ENCODE measurements at places on chromosomes 12 and 14.

DNA sequence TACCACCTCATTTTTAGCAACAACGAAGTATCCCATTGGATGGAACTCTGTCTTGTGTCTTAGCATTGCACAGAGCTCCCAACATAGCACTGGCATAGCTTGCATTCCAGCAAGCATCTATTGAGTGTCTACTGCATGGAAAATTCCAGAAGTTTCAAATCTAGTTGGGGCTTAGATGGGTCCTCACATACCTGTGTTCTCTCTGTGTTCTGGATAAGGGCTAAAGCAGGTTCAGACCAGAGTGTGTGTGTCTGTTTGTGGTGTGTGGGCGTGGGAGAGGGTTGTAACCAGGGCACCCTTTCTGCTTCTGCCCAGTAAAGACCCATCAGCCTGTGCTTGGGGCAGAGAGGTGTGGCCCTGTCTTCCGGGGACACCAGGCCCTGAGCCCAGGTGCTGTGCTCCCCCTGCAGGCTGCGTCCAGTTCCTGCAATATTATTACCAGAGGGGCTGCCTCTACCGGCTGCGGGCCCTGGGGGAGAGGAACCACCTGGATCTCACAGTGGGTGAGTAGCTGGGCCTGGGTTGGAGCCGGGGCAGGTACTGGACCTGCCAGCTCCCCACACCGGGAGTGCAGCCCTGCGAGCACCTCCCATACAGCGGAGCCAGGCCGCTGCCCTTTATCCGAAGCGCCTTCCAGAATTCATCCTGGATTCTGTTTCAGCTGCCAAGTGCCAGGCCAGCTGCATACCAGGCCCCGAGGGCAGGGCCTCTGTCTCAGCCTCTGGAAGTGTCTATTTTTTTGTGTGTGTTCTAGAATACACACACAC lies 20.3 kb downstream of the RHOF start:
- DNase-seq: peak; percentile 84

GRCh38 chr14:65131301-65131701 lies 29.0 kb upstream of the MAX start:
- DNase-seq: no peak

GRCh38 chr12:128789356-128789929 lies 34.3 kb downstream of the SLC15A4 start:
- DNase-seq: no peak

DNA sequence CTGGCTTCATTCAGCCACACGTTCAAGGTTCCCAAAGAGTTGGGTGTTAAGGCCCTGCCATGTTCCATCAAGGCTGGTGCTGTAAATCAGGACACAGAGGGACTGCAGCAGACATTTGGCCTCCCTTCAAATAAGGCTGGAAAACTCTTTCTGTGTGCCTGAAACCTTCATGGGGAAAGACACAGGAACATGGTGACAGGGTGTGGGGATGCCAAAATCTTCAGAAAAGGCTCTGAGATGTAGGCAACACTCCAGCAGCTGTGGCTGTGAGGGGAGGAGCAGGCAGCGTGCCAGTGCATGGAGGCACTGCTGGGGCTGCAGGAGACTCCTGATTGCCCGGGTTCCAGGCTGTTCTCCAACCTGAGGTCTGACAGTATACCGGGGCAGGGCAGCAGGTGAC lies 15.0 kb downstream of the POMT2 start:
- DNase-seq: no peak

DNA sequence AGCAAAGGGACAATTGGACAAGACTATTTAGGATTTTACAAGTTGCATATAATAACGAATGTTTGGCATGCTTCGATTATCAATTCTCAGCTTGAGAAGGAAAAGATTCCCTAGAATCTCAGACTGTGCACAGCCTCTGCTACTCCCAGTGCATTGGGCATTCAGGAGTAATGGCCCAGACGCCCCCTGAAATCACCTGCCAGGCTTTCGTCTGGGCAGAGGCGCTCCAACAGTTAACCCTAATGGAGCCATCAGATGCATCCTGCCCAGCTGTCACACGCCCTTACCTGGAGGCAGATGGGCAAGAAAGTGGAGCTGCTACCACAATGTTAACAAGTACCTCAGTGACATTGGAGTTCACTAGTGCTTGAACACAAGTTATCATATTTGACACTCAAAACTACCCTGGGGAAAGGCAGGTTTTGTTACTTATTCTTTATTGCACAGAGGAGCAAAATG lies 927 bp upstream of the LRP6 start:
- DNase-seq: peak; percentile 44

- DNase-seq: peak; percentile 75
These were observed 23.3 kb upstream of the CCER1 start for GRCh38 chr12:90978117-90978770.

GRCh38 chr12:78194448-78194847 lies 363.8 kb downstream of the NAV3 start:
- no peak for DNase-seq

DNA sequence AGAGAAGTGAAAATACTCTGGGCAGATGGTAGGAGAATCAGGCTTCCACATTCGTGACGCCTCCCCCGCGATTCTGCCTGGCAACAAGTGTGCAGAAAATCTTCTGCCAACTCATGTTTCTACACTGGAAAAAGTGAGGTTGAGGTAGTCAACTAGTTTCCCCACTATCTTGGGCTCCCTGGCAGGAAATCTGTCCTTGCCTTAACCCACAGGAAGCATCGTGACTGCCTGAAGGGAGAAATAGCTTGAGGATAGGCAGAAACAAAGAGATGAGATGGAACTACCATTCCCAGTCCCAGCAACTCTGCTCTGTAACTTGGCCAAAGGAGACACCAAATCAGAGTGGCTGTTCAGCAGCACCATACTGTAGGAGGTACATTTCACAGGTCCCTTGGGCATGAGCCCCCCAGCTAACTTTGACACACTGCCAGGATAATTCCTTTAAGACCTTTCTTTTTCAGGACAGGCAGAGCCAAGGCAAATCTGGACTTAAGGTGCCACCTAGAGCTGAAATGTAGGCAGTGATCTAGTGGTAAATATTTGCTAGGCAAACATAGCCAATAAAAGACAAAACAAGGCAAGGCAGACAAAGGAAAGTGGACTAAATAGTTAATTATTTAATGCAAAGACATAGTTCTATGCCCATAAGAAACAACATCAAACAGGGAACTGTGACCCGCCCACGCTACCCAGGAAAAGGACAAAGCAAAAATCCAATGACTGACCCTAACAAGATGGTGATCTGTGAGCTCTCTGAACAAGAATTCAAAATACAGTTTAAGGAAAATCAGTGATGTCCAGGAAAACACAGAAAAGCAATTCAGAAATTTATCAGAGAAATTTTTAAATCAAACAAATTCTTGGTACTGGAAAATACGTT lies 205.1 kb downstream of the PTPRO start:
- peak; percentile 32 for DNase-seq
